ENCODE measurements at places on chromosomes 11 and 22.

GRCh38 chr11:36360826-36361415, 64.8 kb downstream of the PRR5L start:
- DNase-seq = peak; percentile 36

DNA sequence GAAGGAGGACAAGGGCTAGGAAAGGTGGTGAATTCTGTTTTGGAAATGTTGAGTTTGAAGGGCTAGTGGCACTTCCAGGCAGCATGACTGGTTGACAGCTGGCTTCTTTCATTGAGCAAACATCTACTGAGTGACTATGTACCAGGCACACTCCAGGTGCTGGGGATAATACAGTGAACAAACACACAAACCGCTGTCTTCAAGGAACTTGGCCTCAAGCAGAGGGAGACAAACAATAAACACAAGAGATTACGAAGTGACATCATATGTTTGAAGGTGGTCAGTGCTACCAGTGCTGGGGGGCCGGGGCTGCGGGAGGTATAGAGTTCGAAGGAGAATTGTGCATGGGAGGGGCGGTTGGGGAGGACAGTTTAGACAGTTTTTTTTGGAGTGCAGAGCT, 197.0 kb upstream of the SORL1-AS1 start:
- DNase-seq = no peak

GRCh38 chr22:46363611-46364321, 28.3 kb downstream of the TRMU start:
- no peak for DNase-seq

- DNase-seq = peak; percentile 41
Observed at GRCh38 chr11:65047581-65048422, 6.8 kb downstream of the SAC3D1 start.

DNA sequence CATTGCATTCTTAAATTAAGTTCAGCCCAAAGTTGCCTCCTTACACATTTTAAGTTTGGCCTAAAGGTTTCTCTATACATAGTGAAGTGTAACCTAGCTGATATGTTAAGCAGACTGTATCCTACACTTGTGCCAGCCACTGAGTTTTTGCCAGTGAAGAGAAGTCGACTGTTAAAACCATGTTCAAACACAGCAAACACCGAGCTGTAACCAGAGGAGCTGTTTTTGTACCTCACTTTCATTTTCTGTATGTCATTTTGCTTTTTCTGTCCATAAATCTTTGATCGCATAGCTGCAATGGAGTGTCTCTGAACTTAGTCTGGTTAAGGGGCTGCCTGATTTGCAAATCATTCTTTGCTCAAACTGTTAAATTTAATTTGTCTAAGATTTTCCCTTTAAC, 403.7 kb downstream of the LUZP2 start:
- no peak for DNase-seq

GRCh38 chr22:33757802-33758483, 162.3 kb downstream of the LARGE1 start:
- no peak for DNase-seq

- no peak for DNase-seq
Observed at GRCh38 chr22:47089796-47090460, 327.5 kb downstream of the TBC1D22A start.

DNA sequence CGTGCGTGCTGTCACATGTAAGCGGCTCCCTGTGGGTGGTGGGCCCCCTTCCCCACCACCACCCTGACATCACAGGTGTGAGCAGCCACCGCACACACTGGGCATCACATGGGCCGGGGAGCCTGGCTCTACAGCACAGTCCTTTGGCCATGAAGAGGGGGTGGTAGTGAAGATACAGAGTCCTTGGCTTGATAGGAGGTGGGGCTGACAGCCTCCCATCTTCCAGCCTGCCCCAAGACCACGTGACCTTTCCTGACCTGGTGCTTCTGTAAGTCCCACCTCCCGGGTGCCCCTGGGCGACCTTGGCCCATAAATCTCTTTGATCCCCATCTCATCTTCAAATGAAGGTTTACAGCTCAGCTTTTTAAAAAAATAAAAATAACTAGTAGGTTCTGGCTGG, 21.2 kb upstream of the MGAT3 start:
- no peak for DNase-seq

DNA sequence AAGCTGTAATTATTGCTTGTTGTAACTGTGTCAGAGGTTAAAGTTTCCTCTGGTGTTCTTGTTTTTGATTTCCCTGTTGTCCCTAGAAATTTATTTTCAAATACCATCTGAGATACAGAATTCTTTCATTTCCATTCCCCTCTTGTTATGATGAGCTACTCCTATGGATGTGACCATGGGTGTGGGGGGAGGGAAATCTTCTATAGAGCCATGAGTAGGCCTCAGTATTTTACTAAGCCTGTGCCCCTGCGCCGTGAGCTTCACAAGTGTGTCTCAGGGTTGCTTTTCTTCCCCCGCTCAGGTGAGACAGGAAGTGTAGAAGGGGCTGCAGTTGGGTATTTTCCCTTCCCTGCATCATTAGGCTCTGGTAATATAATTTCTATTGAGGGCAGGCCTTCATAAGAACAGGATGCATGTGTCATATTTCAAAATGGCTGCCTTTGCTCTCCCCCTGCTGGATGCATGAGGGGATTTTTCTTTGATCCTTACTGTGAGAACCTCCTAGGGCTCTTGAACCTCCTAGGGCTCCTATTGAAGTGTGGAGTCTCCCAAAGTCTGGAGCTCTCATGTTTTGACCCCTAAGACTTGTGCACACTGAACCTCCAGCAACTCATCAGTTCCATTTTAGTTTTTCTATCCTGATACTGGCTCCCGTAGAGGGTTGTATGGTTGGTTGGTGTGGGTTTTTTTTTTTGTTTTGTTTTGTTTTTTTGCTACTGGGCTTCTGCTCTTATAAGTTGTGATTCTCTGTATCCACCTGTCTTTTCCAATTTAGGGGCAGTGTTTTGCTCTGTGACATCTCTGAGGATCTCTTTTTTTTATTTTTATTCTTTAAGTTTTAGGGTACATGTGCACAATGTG, 658.2 kb downstream of the NTM start:
- no peak for DNase-seq

GRCh38 chr11:131430473-131431208, 60.2 kb downstream of the NTM start:
- no peak for DNase-seq

DNA sequence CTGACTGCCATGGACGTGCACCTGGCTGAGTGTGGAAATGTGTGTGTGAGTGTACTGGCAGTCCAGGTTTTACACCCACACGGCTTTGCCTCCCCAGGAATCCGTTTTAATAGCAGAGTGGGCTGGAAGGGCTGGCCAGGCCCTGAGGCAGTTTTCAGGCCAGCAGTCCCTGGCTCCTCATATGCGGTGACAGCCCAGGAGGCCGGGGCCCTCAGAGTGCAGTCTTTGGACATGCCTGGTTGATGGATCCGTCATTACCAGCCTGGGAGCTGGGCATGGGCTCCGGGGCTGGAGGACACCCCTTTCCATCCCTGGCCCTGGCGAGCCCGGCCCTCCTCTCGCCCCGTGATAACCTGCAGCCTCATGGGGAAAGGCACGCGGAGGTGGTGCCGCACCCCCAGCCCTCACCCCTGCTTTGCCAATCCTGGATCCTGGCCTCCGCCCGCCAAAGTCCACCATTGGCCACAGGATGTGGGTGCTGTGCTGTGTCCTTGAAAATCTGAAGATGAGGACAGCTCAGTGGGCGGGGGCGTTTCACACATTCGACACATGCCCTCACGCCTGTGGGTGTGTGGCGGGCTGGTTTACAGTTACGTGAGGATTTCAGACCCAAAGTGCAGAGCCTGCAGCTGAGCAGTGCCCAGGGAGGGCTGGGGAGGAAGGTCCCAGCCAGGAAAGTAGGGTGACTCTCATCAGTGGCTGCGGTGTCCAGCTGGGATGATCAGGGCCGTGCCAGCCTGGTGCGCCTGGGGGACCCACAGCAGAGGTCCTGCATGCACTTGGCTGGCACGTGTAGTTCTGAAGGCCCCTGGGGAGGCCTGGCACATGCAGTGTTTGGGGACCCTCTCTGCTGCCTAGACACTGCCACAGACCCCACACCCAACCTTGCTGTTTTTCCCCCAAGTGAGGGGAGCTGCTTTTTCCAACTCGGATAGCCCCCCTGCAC, 55.1 kb downstream of the RTN4R start:
- no peak for DNase-seq

DNA sequence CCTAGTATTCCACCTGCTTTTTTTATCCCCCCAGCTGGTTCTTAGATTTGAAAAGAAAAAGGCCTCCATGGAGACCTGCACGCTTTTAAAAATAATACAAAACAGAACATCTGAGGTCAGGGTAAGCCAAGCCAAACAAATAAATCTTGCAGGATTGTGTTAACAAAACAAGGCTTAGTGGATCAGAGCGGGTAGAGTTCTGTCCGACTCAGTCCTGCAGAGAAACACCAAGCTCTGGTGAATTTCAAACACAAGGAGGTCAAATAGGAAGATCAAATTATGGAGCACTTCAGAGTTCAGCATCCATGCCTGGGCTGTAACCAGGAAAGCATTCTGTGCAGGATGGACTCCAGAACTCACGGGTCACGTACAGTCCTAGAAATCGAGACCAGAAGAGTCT, 86.9 kb downstream of the SYN3 start:
- no peak for DNase-seq

GRCh38 chr11:30967579-30967978, 381.4 kb upstream of the MPPED2 start:
- no peak for DNase-seq

GRCh38 chr11:131672191-131672590, 301.8 kb downstream of the NTM start:
- no peak for DNase-seq

- DNase-seq = no peak
Observed at GRCh38 chr11:116997071-116997470, 101.2 kb downstream of the SIK3 start.
